GM12878 (cell line): ENCODE measurements at places on chromosomes 4 and X. TPM values are rescaled to one million over a fixed set of nuclear protein-coding genes. Genes with fewer than 3 reads are reported as not detected.

Gene CLGN
- 0.61 and 0.64 TPM in 2 replicates for total RNA-seq

Gene CCDC158
- total RNA-seq: not detected in 2 replicates

GRCh38 chr4:77052352-77052751, 23.4 kb downstream of the CCNI start:
- no peak for DNase-seq

- DNase-seq: no peak
Measured at GRCh38 chr4:8745826-8746225, 125.8 kb downstream of the HMX1 start.
